ENCODE measurements at places on chromosomes 6 and 20.

GRCh38 chr6:70395301-70395672 is 18.0 kb upstream of the FAM135A start:
- no peak for DNase-seq

GRCh38 chr6:158014505-158015187 is 33.0 kb downstream of the SYNJ2 start:
- DNase-seq: no peak

DNA sequence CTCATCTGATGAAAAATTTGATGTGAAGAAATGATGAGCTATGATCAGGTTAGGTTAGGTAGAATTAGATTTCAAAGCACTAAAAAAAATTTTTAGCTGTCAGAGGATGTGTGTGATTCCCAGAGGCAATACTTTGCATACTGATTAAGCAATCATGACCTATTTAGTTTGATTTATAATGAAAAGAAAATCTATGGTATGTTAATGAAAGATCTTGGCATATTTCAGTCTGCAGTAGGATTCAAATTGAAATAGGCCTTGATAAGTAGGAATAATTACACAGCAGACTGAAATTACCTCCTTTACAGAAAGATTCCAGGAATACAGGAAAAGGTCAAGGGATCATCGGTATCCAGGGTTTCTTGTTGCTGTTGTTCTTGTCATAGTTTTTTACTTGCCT is 69.3 kb downstream of the HDDC2 start:
- DNase-seq: no peak

DNA sequence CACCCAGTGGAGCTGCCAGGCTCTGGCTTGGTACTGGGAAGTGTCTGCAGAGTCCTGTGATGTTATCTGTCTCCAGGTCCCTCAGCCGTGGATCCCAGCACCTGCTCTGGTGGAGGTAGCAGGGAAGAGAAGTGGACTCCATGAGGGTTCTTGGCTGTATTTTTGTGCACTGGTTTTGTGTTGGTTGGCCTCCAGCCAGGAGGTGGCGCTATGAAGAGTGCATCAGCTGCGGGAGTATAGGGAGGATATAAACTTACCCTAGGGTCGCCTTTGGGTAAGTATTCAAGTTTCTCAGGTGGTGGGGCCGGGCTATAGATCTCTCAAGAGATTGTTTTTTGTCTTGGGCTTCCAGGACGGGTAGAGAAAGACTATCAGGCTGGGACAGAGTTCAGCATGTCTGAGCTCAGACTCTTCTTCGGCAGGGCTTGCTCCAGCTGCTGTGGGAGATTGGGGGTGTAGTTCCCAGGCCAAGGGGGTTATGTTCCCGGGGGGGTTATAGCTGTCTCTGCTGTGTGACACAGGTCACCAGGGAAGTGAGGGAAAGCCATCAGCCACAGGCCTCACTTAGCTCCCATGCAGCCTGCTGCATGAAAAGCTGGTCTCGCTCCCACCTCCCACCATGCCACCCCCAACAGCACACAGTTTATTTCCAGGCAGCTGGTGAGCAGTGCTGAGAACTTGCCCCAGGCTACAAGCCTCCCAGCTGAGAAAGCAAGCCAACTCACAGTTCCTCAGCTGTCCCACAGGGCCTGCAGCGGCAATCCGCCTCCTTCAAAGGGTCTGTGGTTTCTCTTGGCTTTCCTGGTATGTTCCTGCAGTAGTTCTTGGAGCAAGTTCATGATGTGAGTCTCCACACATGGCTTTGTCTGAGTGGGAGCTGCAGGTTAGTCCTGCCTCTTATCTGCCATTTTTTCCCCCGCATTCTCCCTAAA is 115.7 kb downstream of the AIG1 start:
- no peak for DNase-seq

DNA sequence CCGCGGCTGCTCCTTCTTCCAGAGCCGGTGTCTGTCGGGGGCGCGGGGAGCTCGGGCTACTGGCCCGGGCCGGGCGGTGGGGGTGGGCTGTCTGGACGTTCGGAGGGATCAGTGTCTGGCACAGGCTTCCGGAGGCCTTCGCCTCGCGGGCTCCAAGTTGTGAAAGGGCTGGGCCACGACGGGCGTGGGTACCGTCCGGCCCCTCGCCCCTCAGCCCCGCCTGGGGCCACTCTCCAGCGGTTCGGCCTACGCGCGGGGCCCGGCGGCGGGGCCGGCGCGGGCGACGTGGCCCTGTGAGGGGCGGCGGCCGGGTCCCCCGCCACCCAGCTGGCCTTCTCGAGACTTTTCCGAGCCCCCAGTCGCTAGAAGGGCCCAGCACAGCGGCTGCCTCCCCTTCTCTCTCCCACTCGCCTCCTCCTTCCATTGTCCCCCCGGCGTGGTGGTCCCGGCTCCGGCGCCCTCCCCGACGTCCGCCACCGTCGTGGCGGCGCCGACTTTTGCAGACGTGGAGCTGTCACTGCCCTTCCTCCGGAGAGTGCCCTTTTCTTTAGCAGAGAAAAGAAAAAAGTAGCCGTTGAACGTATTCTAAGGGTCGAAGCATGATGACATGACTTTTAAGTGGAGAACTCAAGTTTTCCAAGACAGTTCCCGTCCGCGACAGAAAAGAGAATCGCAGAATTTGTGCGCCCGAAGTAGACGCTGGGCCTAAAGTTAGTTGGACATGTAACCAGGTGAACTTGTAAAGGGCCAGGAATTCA is 571 bp downstream of the ITCH start:
- no peak for DNase-seq

DNA sequence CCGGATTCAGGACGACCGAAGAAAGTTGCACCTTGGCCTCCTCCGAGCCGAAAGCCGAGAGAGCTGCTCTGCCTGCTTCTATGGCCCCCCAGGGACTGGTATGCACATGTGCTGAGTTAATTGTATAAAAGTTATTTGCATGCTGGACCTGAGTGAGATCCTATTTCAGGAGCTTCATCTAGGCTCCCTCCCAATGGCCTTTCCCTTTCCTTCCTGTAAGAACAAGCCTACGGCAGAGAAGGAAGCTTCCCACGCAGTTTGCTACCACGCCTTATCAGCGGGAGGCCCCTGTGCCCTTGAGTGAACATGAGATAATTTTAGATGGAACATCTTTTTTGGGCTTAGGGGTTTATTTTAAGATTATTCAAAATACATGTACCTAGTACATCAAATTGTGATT is 65.9 kb downstream of the RIN2 start:
- DNase-seq: no peak

- DNase-seq: no peak
Observed at GRCh38 chr6:153644000-153644399, 395.0 kb upstream of the OPRM1 start.

DNA sequence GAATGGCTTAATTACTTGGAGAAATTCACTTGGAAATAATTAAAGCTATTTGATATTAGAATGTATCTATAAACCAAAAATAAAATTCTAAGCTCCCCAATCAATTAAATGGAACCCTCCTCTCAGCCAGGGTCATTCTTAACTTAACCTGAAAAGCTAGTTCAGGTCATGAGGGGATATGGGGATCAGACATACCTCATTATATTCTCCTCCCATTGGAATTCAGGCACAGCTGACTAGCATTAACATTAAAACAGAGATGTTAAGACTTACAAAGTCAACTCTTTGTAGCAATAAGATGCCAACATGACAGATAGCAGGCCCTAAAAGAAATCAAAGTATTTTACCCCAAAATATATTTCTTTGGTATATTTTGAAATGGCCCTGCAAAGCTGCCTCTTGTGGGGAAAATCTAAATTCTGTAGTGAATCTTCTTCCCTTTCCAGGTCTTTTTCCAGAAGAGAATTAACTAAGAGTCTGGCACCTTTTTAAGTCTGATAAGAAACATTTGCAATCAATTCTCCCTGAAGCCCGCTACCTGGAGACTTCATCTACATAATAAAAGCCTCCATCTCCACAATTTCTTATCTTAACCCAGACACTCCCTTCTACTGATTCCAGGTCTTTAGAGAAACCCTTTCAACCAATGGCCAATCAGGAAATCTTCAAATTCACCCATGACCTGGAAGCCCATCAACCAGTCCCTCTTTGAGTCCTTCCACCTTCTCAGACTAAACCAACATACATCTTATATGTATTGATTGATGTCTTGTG is 231.2 kb downstream of the ADGB start:
- DNase-seq: no peak

DNA sequence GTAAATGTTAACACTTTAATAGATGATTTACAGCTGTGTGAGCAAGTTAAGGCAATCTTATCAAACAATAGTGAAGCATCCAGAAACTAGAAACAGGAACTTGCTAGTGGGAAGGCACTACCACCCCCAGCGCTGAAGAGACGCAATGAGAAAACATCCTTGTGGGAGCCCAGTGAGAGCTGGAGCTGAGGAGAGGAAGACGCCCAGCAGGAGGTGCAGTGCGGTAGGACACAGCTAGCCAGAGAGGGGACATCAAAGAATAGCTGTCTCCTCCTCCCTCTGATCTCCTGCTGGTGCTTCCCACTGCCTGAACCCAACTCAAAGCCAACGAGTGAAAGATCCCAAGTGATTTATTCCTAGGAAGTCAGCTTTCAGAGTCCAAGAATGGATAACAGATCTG is 140.3 kb downstream of the COL12A1 start:
- DNase-seq: no peak

DNA sequence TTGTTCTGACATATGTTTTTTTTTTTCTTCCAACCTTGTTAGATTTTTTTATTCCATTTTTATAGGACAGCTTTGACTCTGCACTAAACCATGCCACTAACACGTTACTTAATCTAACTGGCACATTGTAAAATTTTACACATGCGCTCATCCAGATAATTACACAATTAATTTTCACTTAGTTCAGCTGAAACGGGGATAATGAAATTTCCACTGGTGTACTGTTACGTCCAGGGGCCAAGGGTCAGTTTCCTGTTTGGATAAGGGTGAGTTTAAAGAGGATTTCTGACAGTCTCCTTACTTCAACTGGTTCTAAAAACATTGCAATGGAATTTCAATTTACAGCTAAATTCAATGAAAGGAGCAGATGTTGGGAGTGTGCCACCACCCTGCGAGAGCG is 221.8 kb upstream of the CEP162 start:
- peak; percentile 19 for DNase-seq

- DNase-seq: no peak
Observed at GRCh38 chr20:13008761-13009681, at the start of gene SPTLC3. Gene SPTLC3 (plus strand): TSS chr20:13008972. CDS start chr20:13009268, 296 bp downstream.
